ENCODE measurements at places on chromosomes 16 and 17. TPM values are rescaled to one million over a fixed set of nuclear protein-coding genes. Genes with fewer than 3 reads are reported as not detected.

Gene KRTAP2-1
- not detected for polyA plus RNA-seq

Gene SLC47A1
- not detected for polyA plus RNA-seq

Gene KLHL10
- polyA plus RNA-seq: 0.22 TPM

Gene CDH11
- 23.4 TPM for polyA plus RNA-seq

Gene HSPB9
- polyA plus RNA-seq: not detected

Gene NPIPA5
- polyA plus RNA-seq: 1.5 TPM

Gene RNF112
- 33.3 TPM for polyA plus RNA-seq

Gene NHLRC4
- not detected for polyA plus RNA-seq

Gene NATD1
- polyA plus RNA-seq: 2.5 TPM

Gene STH
- polyA plus RNA-seq: not detected

Gene SLC35B1
- polyA plus RNA-seq: 120 TPM

Gene KRTAP4-6
- polyA plus RNA-seq: not detected

Gene SLC12A3
- 0.09 TPM for polyA plus RNA-seq

Gene CLEC18B
- 1.6 TPM for polyA plus RNA-seq

Gene HNF1B
- not detected for polyA plus RNA-seq

Gene PPY
- not detected for polyA plus RNA-seq

Gene SLC52A1
- polyA plus RNA-seq: not detected

Gene CETP
- polyA plus RNA-seq: not detected

Gene CHTF18
- 31.2 TPM for polyA plus RNA-seq

Gene SCNN1B
- polyA plus RNA-seq: not detected

Gene NXN
- 14.8 TPM for polyA plus RNA-seq

Gene ITGAX
- polyA plus RNA-seq: not detected

Gene ZNF750
- not detected for polyA plus RNA-seq

Gene DNAH2
- polyA plus RNA-seq: 2.1 TPM

Gene NPIPA2
- polyA plus RNA-seq: 2.8 TPM

Gene PHOSPHO1
- not detected for polyA plus RNA-seq

Gene TMEM114
- 0.62 TPM for polyA plus RNA-seq

Gene ATP6V0D1
- 188 TPM for polyA plus RNA-seq

Gene HOXB1
- polyA plus RNA-seq: not detected

Gene CSH2
- polyA plus RNA-seq: not detected

Gene TEKT1
- not detected for polyA plus RNA-seq

Gene KRTAP1-1
- not detected for polyA plus RNA-seq

Gene SULT1A1
- polyA plus RNA-seq: not detected

Gene IRF8
- not detected for polyA plus RNA-seq

Gene ITGB4
- not detected for polyA plus RNA-seq

Gene NUPR1
- not detected for polyA plus RNA-seq

Gene INCA1
- polyA plus RNA-seq: not detected

Gene TEX14
- 0.90 TPM for polyA plus RNA-seq

Gene ZNF771
- 11.7 TPM for polyA plus RNA-seq

Gene SLC22A31
- not detected for polyA plus RNA-seq

Gene IL17C
- not detected for polyA plus RNA-seq

Gene ARHGDIG
- polyA plus RNA-seq: 176 TPM

Gene RCVRN
- 1.1 TPM for polyA plus RNA-seq

Gene CPHXL2
- not detected for polyA plus RNA-seq

Gene CD68
- polyA plus RNA-seq: not detected

Gene EPOP
- 1.1 TPM for polyA plus RNA-seq

Gene CTF1
- not detected for polyA plus RNA-seq

Gene CKLF
- polyA plus RNA-seq: 40.8 TPM

Gene ZNF747
- polyA plus RNA-seq: 8.4 TPM

Gene MSLN
- polyA plus RNA-seq: 0.40 TPM

Gene CDH8
- polyA plus RNA-seq: 5.5 TPM
